ENCODE measurements at places on chromosomes 5 and 9.

GRCh38 chr5:57725658-57726504, 243.3 kb upstream of the ACTBL2 start:
- no peak for DNase-seq

- DNase-seq = no peak
Observed at GRCh38 chr5:27700526-27700925, 662.1 kb upstream of the CDH9 start.

- DNase-seq = no peak
Observed at GRCh38 chr9:97910357-97910756, 11.9 kb downstream of the TRMO start.

DNA sequence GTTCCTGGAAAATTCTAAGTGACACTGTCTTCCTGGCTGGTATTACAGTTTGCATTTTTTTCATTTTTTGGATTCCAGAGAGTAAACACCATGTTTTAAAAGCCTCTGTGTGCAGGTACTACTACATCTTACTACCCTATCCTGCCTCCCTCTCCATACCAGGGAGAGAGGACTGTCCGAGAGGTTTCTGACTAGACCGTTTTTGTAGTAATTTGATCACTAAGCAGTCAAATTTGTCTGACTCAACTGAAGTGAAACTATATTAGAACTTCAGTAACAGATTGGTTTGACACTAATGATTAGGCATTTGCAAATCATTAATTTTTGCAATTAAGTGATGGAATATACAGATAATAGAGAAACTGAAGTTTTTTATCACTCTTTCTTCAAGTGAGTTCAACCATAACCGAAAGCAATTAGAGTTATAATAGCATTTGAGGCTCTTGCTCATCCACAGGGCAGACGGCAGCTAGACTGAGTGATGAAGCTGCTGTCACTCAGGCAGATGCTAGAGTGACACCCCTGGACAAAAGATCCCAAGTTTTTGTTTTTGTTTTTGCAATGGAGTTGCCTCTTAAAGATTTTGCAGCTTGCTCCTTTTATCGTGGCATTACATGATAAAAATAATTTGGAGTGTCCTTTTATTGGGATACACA, 44.3 kb downstream of the SMARCA2 start:
- no peak for DNase-seq

GRCh38 chr5:105903069-105903468, 1767.7 kb downstream of the EFNA5 start:
- no peak for DNase-seq

- no peak for DNase-seq
Observed at GRCh38 chr9:88571419-88571818, 36.4 kb downstream of the NXNL2 start.

GRCh38 chr9:35871545-35871944, 1.3 kb upstream of the OR13J1 start:
- no peak for DNase-seq

DNA sequence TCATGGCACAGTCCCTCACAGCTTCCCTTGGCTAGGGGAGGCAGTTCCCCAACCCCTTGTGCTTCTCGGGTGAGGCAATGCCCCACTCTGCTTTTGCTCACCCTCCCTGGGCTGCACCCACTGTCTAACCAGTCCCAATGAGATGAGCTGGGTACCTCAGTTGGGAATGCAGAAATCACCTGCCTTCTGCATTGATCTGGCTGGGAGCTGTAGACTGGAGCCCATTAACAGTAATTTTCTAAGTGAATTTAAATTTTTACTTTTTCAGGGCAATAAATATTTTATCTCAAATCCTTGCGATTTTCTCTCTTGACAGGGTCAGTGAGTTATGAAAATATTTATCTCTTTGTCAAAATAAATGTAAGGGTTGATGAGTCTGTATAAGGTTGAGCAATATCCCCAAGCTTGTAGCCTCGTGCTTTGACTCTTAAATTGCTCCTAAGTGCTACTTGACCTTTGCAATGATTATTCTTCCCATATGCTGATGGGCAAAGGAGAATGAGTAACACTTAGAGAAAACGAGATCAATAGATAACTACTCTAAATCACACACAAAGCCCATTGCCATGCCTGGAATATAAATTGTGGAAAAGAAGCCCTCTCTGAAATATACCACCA, 82.1 kb upstream of the MOCS2 start:
- DNase-seq = no peak

- no peak for DNase-seq
Observed at GRCh38 chr5:166926138-166926537, 1365.3 kb upstream of the WWC1 start.

DNA sequence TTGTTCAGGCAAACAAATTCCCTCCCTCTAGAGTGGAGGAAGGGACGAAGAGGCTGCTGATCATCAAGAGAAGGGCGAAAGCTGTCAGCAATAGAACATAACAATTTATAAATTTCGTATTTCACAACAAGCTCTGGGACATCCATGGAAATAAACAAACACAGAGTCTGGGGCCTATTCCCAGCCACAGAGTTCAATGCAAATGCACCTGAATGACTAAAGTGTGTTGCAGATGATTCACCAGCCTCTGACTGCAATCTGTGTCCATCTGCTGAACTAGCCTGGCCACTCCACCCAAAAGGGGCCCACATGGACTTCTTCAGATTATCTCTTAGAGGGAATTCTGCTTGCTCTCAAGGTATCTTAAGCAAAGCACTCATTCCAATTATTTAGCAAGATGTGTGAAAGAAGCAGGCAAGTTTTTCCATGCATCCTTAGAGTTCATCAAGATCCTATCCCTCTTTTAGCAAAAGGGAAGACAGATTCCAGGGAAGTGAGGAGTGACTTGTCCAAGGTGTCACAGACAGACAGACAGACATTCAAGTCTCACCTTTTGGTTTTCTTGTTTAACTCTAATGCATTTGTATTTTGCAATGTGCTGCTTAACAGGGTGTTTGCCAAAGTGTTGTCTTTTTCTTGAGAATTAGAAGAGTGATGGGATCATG, 307.8 kb upstream of the PAPPA start:
- no peak for DNase-seq

GRCh38 chr5:120082316-120083068, 381.6 kb upstream of the PRR16 start:
- DNase-seq = no peak

DNA sequence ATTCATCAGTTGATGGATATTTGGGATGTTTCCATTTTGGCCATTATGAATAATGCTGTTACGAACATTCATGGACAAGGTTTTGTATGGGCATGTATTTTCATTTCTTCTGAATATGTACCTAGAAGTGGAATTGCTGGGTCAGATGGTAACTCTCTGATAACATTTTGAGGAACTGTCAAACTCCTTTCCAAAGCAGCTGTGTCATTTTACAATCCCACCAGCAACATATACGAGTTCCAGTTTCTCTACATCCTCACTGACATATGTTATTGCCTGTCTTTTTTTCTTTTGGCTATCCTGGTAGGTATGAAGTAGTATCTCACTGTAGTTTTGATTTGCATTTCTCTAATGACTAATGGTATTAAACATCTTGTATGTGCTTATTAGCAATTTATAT, 86.7 kb downstream of the PRKACG start:
- DNase-seq = no peak

- no peak for DNase-seq
Observed at GRCh38 chr5:136018814-136019783, 9.7 kb upstream of the TGFBI start.

DNA sequence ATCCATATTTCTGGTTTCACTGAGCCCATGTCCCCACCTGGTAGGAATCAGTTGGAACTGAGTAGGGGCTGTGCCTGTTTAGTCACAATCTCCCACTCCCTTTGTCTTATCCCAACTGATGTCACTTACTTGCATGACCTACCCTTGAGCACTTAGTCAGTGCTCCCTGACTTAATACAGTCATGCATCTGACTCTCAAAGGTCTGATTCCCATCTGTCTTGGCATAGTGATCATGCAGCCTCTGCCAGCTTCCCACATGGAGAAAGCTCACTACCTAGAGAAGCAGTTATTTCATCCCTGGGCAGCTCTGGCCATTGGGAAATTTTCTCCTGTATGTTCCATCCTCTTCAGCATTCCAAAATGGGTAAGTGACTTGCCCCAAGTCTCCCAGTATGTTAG, 24.8 kb downstream of the ABLIM3 start:
- no peak for DNase-seq

GRCh38 chr9:72489986-72490385, 31.4 kb upstream of the TMC1 start:
- no peak for DNase-seq

- no peak for DNase-seq
Observed at GRCh38 chr9:29697011-29697410, 2123.7 kb upstream of the C9orf72 start.
